ENCODE measurements at places on chromosomes 4 and X.

DNA sequence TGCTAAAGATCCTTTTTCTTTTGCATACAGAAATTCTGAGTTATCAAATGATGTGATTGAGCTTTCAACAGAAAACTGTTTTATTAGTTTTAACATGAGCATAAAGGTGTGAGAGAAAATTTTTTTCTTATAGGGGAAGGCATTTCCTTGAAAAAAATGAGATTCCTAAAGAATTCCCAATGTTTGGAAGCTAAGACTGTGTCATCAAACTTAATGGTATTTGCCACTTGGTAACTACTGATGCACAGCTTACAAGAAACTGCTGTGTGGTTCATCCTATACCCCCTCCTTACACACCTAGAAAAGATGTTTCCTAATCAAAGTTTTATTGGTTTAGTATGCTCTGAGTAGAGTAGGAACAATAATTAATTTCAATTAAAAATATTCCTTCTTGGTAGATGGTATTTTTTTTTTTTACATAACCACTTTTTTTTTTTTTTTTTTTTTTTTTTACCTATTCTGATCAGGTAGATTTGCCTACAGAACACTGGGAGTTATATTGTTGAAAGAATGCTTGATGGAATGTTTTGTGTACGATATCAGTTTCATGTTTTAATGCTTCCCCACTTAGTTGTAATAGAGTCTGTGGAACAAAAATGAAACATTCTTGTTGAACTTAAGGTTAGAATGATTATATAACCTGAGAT, 6.0 kb downstream of the PTPN13 start:
- DNase-seq = no peak

GRCh38 chr4:66639361-66639760, 905.9 kb downstream of the CENPC start:
- no peak for DNase-seq

DNA sequence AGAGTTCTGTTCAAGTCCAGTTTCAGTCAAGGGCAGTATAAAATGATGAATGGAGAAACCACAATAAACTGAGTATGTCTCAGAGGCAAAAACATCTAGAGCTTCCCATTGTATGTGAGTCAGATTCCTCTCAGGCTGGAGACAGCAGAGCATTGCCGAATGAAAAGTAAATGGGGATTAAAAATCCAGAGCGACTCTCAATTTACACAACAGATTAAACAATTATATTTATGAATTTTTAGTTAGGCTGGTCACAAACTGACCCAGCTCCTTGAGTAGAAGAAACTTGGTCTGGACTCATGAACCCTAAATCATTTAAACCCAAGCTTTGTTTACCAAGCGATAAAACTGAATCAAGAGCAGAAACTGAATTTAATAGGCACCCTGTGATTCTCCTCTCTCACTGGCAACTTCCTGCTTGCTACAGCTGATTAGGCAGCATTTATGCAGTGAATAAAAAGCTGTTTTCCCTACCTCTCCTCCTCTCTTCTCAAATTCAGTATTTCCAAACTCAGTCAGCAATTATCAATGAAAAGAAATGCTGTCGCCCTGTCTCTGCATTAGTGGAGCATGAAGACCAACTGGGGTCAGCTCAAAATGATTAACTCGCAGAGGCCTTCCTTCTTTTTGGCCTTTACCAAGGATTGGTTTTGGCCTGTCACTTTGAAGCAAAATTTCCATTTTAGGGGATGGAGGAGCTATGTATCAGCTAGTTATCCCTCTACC, 568.0 kb downstream of the PDHA2 start:
- DNase-seq = no peak

- no peak for DNase-seq
Observed at GRCh38 chr4:176358083-176358469, 38.3 kb downstream of the SPCS3 start.

- no peak for DNase-seq
Observed at GRCh38 chr4:184887333-184887732, 61.6 kb upstream of the ACSL1 start.

DNA sequence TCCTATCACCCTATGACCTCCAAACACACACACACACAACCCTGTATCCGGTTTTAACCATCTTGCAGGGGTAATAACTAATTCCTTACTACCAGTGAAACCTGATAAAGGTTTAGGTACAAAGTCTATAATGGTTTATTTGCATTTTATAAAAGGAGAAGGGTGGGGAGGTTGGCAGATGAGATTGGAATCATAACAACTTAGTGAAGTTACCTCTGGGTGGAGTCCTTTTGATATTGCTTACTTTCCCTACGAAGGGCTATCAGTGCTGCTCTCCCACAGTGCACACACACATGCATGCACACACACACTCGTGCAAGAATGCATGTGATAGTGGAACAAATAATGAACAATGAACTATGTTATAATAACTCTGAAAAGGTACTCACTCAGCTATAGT, 56.1 kb downstream of the CCSER1 start:
- no peak for DNase-seq

DNA sequence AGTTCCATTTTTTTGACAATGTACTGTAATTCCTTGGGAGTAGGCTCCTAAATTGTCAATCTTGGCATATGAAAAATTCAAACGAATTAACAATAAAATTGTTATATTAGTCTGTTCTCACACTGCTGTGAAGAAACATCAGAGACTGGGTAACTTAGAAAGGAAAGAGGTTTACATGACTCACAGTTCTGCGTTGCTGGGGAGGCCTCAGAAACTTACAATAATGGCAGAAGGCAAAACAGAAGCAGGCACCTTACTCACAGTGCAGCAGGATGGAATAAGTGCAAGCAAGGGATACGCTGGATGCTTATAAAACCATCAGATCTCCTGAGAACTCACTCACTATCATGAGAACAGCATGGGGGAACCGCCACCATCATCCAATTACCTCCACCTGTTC, 246.4 kb upstream of the TRAM1L1 start:
- no peak for DNase-seq

DNA sequence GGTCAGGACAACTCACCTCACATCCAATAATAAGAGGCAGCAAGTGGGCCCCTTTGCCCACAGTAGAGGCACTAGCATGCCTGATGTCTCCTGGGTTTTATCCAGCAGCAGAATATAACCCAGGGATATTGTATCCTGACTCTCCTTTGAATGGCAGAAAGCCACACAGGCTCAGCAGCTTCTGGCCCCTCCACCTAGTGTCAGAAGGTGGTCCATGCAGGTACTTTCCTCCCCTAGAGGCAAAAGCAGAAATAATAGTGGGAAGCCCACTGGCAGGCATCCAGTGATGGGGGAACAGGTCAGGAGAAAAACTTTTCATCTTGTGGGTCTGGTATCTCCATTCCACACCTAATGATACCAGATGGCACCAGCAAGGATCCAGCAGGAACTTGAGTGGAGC, 75.5 kb upstream of the IRS4 start:
- DNase-seq = no peak

GRCh38 chr4:26402458-26402857, 81.6 kb downstream of the RBPJ start:
- DNase-seq = no peak

DNA sequence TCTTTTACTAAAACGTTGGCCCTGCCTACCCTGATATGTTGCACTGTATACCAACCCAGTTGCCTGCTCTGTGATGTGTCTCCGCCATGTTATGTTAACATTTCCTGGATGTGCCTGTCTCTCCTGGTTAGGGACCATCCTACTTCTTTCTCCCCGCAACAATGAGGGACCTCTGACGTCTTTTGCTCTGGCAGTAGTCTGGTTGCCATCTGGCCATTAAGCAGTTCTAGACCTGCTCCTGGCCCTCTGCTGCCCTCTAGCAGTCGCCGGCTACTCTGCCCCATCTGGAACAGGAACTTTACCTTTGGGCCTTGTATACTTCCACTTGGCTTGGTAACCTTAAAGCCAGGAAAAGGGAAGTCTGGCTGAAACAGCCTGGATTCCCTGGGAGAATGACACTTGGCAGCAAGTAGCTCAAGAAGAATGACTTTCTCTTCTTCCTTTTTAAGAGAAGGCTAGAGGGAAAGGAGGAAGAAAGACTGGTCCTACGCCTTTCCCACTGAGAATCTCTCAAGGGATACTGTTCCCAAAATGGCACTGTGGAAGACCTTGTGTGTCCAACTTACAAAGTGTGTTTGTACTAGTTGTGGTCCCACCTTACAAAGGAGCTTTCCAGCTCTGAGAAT, 63.5 kb downstream of the GPC3 start:
- no peak for DNase-seq

GRCh38 chr4:82415922-82416365, 14.3 kb downstream of the HNRNPDL start:
- no peak for DNase-seq

GRCh38 chrX:9627922-9628321, 137.7 kb downstream of the GPR143 start:
- DNase-seq = no peak

DNA sequence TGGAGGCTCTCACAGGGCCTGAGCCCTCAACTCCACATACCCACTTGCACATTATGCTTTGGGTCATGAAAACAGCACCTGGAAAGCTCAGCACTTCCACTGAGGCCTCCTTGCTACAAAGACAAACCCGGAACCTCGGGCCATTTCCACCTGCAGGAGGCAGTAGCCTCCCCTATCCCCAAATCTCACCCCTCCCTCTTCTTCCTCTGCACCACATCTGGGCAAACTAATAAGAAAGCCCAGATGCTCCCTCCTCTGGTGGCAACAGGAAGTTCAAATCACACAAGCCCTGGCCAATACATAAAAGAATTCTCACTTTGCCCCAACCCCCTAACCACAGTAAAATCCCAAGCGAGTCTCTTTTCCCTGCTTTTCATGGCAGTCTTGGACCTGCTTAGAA, 136.4 kb downstream of the MAPK10 start:
- no peak for DNase-seq

DNA sequence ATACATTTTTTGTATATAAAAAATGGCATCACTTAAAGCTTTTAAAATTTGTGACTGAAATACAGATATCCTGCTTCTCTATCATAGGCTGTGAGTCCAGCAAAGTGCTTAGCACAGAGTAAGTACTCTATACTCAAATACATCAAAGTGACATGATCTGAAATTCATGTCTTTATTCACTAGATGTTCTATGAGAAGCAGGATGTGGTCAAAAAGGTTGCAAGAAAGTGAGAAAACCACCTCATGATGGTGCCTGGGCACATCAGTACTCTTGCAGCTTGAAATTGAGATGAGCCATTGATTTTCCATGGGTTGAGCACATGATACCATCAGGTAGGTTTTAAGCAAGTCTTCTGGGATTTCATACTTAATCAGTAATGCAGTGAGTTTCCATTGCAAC, 20.4 kb upstream of the SFRP2 start:
- DNase-seq = no peak

DNA sequence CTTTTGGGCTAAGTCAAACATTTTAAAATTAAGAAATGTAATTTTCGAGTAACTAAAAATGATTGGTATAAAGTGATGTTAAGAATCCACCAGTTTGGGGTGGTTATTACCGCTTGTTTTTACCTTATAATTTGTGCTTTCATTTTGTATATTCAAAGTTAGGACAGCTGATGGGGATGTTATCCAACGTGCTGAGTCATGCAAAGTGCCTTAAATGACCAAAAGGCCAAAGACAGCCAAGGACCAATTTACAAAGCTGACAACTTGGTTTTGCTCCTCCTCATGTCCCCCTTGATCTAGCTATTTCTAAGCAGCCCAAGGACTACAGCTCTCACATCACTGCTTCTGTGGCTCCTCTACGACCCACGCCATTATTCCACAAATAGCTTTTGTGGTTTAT, 181.4 kb upstream of the PCDH7 start:
- no peak for DNase-seq

DNA sequence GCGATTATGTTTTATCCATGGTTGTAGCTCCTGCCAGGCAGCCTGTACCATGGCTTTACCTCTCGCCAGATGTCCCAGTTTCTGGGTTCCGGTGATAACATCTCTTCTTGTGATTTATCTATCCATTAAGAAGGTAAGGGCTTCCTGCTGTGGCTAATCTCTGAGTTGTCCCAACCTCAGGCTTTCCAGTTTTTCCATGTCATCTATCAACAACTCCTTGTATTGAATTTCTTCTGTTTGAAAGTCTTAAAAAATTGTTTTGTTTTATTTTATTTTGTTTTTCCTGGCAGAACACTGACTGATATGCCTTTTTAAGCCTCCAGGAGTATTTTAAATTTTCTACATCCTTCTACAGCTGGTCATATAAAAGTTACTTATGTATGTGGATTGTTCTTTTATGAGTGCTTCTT, 241.9 kb downstream of the ANTXR2 start:
- no peak for DNase-seq

GRCh38 chrX:76555816-76556215, 128.3 kb downstream of the MAGEE1 start:
- no peak for DNase-seq

- no peak for DNase-seq
Observed at GRCh38 chrX:136529795-136530194, 2.2 kb upstream of the VGLL1 start.

GRCh38 chrX:49071877-49072711, 1.7 kb downstream of the PRAF2 start:
- peak; percentile 10 for DNase-seq

- no peak for DNase-seq
Observed at GRCh38 chr4:16334601-16335000, 108.3 kb upstream of the TAPT1 start.

DNA sequence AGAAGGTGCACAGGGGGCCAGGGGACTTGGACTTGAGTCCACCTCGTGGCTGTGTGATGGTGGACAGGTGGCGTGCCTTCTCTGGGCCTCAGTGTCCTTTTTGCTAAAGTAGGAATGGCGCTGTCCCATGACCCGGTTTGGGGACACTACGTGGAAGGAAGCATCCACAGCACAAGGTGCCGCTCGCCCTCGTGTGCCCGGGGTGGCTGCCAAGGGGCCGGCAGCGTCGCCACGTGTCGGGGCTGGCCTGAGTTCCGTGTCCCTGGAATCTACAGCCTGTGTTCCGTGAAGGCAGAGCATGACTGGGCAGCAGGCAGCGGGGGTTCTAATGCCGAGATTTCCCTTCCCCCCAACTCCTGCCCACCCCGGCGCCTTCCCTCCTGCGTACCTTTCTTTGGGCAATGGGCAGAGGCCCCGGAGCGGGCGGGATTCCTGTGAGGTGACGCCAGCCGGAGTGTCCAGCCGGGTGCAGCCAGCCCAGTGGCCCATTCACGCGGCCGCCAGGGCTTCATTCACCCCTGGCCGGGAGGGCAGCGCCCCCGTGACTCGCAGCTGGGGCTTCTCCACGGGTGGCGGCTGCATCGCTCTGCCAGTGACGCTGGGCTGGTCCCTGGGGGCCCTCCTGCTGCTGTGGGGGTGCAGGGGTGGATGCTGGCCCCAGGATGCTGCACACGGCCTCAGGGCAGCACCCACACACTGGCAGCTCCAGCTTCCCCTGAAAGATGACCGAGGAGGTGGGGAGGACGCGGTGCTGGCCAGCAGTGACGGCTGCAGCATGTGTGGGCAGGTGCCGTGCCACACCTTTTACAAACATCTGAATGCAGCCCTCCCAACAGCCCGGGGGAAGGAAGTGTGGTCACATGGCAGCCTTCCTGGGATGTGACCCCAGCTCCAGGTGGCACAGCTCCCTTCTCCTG, 21.2 kb downstream of the DOK7 start:
- no peak for DNase-seq

GRCh38 chr4:43560047-43560446, 667.5 kb downstream of the GRXCR1 start:
- DNase-seq = no peak
